ENCODE measurements at places on chromosomes 2 and 18.
A peak's percentile ranks its signal among the peaks of the same experiment; 100 is the strongest.

DNA sequence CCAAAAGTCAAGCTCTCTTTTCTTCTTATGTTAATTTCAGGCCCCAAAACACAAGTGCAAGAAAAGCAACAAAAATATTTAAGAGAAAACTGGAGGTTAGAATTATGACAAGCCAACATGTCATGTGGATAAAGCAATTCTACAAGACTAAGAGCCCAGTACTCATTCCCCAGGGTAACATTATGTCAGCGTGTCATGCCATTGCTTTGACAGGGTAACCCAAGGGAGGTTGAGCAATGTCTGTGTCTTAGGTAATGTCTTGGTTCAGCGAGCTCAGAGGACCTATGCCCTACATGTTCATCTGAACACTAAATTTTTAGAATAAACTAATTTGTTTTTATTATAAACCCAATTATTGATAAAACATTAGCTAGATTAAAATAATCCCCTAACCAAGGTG lies 173.2 kb upstream of the ZNF804A start:
- DNase-seq: no peak

- DNase-seq: no peak
Observed at GRCh38 chr2:139122711-139123158, 342.5 kb upstream of the NXPH2 start.

- DNase-seq: no peak
Observed at GRCh38 chr2:9032536-9033255, 29.2 kb upstream of the MBOAT2 start.

- DNase-seq: no peak
Observed at GRCh38 chr2:158665536-158666302, 129.4 kb upstream of the DAPL1 start.

DNA sequence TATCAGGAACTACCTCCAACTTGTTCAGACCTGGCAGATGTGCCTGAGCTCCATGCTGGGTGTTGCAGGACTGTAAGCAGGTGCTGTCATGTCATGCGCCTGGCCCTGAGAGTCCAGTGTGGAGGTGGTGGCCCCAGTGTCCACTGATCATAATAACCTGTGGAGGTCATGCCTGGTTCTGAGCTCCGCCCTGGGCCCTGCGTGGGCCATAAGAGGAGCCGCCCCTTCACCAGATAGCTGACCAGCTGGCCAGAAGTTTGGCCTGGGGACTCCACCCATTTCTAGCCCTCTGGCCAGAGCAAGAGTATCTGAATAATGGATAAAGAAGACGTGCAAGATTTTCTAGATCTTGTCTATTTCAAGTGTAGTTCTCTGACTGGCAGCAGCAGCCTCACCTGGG lies 72.4 kb downstream of the CTIF start:
- DNase-seq: no peak

DNA sequence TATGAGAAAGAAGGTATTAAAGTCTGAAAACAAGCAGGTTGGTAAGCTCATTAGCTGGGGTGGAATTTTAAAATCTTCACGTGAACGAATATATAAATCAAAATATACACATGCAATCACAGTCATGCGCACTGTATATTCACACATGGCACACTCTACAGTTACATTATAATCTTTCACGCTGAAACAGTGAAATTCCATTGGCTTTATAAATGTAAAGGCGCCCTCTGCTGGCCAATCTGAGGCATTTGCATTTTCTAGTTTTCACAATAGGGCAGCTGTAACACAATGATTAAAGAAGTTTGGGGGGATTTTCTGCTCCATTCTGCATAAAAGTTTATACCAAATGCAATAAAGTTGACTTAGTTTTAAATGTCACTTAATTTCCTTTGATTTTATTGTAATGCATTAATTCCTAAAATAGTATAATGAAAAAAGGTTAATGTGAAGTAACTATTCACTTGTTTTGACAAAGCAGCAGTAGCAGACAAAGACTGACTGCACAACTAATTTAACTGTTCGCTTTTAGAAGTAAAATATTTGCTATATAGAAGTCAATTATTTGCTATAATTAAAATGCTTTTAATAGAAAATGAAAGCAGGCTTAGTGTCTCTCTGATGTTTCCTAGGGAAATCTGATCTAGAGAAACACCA lies 17.2 kb downstream of the IFIH1 start:
- peak; percentile 71 for DNase-seq

DNA sequence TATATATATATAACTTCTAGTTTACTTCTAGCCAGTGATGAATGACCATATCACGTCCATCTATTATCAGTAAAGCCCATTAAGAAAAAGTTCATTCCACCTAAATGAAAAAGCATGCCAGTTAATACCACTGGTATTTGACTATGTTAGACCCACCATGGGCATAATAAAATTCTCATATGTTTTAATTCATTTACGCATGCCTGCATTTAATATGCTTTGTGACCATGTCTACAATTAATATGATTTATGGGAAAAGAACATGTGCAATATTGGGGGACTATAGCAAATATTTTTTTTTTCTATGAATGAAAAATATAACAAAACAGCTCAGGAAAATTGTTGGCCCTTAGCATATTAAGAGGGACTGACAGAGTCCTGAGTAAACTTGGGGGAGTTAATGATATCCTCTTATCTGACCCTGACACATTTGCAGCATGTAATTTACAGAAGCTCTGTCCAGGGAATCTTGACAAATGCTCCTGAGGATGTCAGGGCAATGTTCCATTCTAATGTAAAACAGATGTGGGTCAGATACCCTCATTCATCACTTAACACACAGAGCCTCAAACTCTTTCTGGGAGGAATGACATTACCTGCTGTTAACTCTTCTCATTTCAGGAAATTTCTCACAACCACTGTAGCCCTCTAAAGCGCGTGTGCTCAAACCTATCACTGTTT lies 90.6 kb downstream of the PAX3 start:
- no peak for DNase-seq

DNA sequence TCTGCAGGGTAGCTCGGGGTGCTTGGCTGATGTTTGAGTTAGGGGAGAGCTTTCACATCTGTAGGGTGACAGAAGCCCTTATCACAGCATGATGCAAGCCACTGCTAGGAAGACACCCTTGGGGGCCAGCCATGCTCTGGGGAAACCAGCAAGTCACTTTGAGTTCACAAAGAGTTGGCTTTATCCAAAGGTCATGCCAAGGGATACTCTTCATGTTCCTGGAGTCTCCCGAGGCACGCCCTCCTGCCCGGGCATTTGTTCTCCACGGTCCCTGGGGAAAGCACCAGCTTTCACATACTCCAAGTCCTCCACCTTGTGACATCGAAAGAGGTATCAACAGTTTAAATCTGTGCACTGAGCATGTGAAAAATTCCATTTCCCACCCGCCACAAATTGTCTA lies 227.7 kb downstream of the VAPA start:
- no peak for DNase-seq

GRCh38 chr2:41791523-41791922 lies 256.3 kb upstream of the PKDCC start:
- DNase-seq: peak; percentile 11

All from LoVo (cell line).